ENCODE measurements at places on chromosomes 4 and X.

GRCh38 chrX:133306316-133306715, 88.2 kb upstream of the TFDP3 start:
- DNase-seq = no peak

DNA sequence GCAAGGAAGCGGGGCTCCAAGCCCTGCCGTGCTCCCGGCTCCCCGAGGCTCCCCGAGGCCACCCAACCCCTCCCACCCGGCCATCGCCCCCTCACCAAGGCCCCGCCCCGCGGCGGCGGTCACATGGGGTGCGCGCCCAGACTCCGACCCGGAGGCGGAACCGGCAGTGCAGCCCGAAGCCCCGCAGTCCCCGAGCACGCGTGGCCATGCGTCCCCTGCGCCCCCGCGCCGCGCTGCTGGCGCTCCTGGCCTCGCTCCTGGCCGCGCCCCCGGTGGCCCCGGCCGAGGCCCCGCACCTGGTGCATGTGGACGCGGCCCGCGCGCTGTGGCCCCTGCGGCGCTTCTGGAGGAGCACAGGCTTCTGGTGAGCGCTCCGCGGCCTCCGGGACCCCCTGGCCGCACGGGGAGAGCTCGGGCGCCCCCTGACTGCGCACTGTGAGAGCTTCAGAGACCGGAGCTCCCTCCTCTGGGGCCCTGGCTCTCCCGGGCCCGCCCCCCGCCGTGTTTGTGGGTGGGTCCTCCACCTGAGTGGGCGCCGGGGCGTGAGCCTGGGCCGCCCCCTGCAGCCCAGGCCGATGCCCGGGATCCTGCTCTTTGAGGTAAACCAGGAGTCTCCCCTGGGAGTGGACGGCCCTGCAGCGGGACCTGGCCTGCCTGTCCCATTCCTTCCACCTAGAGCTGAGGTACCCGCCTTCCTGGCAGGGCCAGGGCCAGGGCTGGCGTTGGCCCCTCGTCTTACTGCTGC, at the start of gene IDUA:
Gene IDUA, plus strand, starts transcription at position 166 of the 745 bp plus-strand sequence. Its CDS starts 41 bp downstream, at position 207.
- DNase-seq = peak; percentile 70

DNA sequence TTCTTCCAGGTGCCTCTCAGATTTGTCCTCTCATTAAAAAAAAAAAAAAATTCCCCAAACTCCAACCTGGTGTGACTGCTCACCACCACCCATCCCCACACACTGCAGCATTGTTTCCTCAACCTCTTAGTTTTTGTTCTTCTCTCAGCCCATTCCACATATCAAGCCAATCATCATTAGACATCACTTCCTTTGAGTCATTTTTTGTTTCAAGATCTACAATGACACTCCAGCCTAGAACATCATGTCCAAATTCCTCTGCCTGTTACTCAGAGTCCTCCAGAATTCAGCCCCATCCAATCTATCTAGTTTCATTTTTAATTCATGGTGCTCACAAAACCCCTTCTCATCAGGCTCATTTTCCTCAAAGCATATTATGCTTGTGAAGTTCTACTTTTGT, 262.5 kb upstream of the TEX13A start:
- no peak for DNase-seq

DNA sequence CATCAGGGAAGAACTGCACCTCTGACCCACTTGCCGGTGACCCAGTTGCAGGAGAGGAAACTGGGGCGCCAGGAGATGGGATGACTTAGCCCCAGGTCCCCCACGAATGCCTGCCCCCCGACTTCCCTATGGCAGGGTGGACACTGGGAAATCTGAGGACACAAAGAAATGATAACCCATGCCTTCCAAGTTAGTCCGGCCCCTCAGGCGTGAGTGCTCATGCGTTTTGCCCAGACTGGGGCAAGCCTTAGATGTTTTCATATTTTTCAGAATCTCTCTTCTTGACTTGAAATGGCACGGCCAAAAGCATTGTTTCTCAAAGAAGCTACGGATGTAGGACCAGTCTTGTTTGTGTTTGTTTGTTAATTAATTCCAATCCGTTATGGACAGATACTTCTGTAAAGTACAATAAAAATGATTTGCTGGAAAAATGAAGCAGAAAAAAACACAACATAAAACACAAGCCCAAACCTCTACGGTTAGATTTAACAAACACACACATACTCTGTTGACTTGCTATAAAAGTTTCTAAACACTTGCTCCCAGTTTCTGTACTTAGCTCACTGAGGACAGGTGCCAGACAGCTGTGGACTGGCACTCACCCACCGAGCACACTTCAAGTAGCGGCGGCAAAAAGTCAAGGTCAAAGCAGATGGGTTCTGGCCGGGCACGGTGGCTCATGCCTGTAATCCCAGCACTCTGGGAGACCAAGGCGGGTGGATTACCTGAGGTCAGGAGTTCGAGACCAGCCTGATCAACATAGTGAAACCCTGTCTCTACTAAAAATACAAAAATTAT, 341.5 kb downstream of the BCOR start:
- no peak for DNase-seq

GRCh38 chrX:111728096-111728495, 47.1 kb downstream of the ALG13 start:
- no peak for DNase-seq

DNA sequence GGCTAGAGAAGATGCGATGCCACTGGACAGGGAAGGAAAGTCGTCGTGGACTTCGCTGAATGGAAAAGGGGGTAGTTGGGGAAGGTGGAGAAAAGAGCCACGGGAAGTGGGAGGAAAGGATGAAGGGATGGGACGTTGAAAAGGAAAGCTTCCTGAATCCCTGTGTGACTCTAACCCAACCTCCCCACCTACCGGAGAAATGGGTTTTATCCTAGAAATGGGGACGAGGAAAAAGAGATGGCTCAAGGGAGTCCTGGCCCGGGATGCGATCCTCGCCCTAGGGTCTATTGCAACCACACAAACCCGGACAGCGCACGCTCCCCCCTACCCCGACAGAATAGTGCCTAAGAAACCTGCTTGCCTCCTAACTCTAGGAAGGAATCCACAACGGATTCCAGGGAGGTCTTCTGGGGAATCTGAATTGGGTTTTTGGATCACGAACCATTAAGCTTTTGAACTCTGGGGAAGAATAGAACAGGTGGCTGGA, 738 bp upstream of the TSPAN5 start:
- DNase-seq = no peak

GRCh38 chrX:96453139-96453538, 231.5 kb upstream of the DIAPH2 start:
- DNase-seq = no peak

GRCh38 chr4:112520598-112521122, 4.7 kb upstream of the NEUROG2 start:
- no peak for DNase-seq

GRCh38 chr4:56683455-56683854, 2.4 kb upstream of the HOPX start:
- DNase-seq = no peak

DNA sequence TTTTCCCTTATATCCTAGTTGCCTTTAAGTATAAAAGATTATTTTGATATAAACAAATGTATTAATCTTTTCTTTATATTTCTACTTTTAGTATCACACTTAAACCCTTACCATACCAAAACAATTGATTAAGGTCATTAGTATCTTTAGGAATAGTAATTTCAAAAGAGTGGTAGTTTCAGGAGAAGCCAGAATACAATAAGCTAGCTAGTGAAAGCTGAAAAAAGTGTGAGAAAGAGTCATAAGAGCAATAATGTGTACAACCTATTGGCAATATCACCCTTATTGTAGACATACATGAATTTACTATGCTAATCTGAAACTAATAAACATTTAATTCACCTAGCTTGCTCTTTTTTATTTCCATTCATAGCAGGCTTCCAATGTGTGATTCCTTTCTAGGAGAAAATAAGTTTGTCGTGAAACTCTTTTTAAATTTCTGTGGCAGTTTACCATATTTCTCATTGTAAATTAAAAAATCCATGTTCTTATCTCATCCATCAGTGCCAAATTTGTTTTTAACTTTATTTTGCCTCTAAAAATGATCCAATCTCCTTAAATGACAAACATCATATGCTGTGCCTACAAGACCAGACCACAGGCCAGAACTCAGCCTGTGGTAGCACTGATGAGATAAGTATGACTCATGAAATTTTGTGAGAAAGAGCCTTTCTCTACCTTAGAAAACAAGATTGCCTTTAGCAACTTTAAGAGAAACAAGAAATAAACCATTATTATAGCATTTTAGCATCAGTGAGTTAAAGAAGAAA, 8.1 kb downstream of the NEK1 start:
- no peak for DNase-seq

DNA sequence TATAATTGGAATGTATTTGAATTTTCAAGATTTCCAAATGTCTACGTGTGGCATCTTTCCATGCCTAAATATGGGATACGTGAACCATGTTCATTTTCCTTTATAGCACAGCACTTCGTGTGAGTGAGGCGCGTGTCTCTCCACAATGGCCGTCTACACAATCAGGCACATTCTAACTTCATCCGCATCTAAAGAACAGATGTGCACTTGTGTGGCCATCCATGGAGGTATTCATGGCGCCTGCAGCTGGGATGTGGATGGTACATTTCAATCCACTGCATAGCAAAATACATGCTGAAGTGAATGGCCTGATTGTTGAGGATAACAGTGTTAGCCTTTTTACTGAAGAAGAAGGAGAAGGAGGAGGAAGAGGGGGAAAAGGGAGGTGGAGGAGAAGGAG, 34.5 kb upstream of the TRIM2 start:
- DNase-seq = no peak

- no peak for DNase-seq
Measured at GRCh38 chrX:137166591-137166990, 132.8 kb upstream of the GPR101 start.

DNA sequence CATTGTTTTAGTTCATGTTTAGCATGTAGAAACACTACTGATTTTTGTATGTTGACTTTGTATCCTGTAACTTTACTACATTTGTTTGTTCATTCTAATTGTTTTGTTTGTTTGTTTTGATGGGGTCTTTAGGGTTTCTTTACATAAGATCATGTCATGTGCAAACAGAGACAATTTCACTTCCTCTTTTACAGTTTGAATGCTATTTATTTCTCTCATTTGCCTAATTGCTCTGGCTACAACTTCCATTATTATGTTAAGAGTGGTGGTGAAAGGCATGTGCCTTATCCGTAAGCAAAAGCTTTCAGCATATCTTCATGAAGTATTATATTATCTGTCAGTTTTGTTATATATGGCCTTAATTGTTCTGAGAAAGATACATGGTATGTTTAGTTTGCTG, 571.1 kb downstream of the PCDH7 start:
- DNase-seq = no peak

DNA sequence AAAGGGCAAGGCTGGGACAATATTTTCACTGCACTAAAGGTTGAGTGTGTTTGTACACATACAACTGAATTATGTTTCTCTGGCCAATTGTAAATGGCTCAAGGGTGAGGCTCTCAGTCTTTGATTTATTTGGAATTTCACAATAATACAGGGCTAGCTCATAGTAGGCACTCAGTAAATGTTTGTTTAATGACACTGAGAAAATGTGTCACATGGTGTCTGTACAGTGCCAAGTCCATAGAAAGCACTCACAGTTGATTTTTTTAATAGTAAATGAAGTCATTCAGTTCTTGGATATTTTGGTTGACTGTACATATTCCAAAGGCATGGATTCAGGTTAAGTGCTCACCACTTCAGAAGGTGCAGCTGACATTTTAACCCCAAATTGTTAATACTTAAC, 176.4 kb downstream of the IL1RAPL2 start:
- no peak for DNase-seq

DNA sequence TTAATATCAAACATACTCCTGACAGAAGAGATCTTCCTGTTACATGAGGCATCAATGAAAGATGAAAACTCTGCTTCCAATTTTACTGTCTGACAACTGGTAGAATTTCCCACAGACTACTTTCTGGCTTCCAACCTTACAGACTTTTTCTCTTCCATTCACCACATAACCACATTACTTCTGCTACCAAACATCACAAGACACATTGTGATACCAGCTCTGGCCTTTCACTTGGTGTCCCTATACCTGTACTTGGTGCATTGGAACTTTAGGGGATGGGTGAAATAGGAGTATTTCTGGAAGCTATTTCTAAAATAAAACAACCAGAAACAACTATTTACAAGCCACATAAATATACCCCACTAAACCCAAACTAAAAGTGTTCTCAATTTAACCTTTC, 20.5 kb downstream of the AMTN start:
- no peak for DNase-seq

GRCh38 chrX:153667956-153668396, 5.6 kb downstream of the PNCK start:
- DNase-seq = peak; percentile 64

- no peak for DNase-seq
Measured at GRCh38 chrX:67717571-67717970, 173.8 kb downstream of the AR start.

GRCh38 chr4:121988950-121989349, 37.1 kb upstream of the TRPC3 start:
- no peak for DNase-seq
